ENCODE measurements at places on chromosomes 3 and 15.

- no peak for DNase-seq
Measured at GRCh38 chr3:146277953-146278631, 27.2 kb upstream of the PLSCR4 start.

DNA sequence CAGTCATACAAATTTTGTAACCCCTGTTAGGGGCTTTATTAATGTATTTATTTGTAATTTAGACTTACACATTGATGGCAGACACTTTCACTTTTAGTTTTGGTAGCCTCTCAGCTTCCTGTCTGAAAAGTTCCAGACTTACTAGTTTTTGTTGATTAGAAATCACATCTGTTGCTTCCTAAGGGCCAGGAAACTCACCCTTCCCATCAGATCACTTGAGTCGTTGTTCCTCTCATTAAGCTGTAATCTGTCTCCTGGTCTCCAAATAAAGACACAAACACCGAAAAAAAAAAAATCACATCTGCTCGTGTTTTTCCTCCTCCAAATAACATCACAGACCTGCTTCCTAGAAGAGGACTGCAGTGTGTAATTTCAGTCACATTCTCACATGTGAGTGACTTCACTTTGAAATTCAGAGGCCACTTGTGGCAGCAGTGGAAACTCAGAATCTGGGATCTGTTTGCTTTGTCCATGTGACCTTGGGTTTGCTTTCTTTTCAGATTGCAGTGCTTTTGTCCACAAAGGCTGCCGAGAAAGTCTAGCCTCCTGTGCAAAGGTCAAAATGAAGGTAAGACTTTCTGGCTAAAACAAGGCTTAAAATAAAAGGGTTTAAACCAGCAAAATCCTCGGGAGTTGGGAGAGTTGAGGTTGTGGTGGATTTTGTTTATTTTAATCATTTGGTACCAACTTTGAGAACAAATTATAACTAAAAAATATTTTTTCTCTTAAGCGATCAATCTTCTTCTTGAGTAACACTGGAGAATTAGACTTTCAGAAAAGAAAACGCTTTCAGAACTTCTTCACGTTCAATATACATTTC, 87.0 kb downstream of the KLHL25 start:
- DNase-seq, result no peak

DNA sequence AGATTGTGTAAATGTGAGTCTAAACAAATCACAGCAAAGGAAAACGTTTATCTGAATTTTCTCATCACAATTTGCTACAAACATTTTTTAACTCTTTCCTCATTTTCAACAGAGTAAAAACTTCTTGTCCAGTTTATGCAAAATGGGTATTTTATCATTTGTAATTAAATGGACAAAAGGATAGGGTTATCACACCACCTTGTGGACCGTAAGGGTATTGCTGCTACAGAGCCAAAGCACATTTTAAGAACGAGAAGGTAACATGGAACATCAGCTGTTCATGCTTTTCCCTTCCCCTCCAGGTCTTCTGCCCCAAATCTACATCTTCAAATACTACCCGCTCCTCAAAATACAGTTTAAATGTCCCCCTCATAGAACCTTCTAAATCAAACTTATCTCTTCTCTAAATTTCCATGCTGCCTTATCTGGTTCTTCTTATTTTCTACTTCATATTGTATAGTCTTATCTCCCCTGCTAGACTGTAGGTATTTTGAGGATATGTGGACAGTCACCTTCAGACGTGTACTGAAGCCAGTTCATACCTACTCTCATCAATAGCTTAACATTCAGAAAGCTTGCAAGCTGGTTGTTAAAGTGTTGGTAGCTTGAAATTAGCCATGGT, 12.8 kb upstream of the SETMAR start:
- DNase-seq, result no peak

DNA sequence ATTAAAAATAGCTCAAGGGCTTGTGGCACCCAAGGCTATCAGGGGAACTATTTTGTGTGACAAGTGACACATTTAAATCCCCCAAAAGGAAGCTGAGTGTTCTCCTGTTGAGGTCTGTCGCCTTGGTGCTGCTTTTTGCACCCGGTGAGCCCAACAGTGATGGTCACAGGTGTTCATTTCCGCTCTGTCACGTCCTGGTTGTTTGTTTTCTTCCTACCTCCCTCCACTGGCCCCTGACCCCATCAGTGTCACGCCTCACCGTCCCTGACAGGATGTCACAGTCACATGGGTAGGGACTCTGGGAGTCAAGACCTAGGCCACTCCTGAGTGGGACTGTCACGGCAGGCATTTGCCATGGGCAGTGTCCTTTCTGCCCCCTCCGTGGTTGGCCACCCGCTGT, 11.2 kb downstream of the SLCO3A1 start:
- no peak for DNase-seq

DNA sequence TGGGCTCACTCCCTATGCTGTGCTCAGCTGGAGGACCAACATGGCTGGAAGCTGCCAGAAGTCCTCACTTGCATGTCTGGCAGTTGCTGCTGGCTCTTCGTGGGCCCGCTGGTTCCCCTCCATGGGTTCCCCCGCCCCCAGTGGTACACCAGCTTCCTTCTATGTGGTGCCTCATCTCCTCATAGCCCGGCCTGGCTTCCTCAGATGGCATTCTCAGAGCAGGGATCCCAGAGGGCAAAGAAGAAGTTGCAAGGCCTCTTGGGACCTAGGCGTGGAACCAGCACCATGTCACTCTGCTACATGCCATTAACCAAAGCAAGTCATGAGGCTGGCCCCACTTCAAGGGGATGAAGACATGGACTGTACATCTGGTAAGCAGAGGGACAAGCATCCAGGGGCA, 2.9 kb upstream of the CFAP92 start:
- DNase-seq, result no peak

DNA sequence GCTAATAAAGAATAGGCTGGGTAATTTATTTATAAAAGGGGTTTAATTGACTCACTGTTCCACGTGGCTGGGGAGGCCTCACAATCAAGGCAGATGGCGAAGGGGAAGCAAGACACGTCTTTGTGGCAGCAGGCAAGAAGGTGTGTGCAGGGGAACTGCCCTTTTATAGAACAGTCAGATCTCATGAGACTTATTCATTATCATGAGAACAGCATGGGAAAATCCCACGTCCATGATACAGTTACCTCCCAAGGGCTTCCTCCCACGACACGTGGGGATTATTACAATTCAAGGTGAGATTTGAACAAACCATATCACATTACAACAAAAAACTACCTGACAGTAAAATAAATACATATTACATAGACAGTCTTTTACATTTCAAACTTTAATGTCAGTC, 414.9 kb downstream of the NAALADL2 start:
- DNase-seq, result no peak

DNA sequence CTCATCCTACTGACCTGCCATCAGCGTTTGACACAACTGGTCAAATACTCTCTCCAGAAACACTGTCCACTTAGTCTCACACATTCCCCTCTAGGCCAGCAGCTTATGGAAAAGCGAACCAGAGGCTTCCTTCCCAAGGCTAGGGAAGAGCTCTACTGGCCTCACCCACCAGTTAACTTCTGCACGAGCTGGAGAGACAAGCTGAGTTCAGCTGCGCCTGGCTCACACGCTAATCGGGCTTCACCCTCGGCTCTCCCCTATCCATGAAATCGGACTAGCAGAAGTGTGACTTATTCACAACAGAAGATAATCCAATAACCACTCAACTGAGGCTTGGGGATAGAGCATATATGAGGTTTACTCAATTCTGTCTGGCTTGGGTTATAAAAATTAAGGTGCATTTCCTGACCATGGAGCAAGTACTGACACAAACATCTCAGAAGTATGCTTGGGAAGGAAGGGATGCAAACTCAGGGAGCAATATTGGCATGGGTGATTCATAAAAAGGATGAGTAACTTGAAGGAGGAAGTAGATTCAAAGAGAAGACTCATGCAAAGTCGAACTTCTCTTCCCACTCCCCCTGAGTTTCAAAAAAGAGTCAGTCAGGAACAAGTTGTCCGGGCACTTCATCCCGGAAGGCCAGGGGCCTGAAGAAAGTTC, 73.1 kb downstream of the XXYLT1 start:
- DNase-seq, result no peak

DNA sequence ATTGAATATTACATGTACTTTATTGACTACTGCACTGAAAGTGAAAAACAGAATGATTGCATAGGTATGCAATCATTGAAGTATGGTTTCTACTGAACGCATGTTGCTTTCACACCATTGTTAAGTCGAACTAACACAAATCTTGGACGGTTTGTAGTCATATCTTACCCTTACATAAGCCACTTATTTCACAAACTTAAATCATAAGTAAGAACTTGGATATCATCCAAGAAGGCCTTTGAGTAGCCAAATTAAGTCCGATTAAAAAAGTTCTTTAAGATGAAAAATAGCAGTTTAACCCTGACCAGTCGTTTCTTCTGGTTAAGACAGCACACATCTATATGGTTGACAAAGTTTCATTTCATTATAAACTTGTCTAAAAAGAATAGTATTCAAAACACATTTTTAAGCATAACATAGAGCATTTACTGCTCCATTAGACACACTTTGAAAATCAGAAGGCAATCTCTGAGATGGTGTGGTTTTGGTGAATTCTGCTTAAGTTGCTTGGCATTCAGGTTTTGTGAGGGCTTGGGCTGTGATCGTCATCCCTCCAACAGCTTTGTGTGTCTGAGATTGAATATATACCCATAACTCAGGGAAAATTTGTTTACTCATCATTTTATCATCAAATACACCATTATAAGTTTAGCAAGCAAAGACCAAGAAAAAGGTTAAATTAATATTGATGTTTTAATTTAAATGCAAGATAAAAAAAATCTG, 92.2 kb downstream of the NFKBIZ start:
- DNase-seq, result no peak

GRCh38 chr3:168024537-168024941, 71.2 kb downstream of the GOLIM4 start:
- DNase-seq, result no peak

DNA sequence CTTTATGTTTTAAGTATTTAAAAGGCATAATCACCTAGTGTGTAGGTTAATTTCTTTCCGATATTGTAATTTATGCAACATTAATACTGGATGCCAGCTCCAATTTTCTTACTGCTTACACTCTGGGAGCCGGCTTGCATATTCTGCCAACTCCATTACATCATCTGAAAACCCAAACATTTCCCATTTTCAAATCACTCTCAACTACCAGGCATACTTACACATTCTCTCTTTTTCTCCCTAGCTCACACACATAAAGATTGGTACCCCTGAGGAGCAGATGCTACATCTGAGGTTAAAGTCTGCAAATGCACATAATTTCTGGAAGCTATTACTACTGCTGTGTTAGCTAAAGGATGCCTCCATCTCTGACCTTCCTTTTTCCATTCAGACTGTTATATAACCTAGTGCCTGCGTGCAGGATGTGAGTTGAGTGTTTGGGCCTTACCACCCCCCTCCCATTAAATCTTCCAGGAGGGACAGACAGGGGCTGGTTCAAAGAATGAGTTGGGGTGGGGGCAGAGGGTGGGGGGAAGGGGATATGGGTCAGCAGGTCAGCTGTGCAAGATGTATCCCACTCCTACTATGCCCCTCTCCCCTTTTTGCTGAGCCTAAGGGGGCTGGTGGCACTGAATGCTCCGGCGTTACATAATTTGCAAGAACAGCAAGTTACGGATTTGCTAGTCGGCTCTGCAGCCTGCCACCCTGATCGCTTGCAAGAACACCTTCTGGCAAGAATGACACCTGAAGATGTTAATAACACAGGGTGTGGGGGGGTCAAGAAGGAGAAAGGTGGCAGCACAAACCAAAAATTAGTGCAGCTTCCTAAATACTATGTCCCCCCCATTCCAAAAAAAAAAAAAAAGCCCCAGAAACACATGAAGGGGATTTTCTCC, 2.5 kb downstream of the RORA start:
- no peak for DNase-seq

DNA sequence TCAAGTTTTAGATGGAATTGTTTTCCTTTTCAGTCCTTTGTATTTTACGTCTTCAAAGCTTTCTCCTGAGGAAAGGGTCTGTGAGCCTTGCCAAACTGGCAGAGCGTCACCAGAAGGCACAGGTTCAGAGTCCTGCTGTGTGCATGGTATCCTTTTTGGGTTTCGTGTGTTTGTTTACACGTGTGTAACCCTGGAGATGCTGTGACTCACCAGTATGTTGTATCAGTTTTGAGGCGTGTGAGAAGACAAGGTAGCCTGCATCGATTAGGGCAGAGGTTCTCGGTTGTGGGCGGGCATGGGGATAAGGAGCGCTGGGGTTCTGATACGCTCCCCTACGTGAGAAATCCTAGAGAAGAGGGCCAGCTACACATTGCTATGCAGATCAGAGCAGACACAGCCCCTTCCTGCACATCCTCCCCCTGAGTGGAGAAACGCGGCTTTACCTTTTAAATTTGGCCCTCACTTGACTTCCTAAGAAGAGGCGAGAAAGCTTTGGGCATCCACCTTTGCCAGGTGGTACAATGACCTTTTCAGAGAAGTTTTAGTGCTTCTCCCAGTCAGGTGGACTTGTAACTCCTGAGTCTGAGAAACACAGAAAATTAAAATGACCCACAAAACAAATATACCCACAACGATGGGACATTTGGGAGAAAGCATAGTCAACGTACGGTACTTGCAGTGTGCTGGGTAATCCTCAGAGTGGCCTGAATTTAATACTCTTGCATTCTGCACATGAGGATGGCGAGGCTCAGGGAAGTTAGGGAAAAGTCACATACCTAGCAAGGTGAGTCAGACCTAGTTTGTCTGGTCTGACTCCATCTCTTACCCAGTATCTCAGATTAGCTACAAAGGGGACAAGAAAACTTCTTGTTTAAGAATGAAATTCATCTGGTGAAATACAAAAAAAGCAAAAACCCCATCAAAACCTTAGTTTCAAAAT, 38.1 kb downstream of the TRAK1 start:
- DNase-seq, result no peak
